ENCODE measurements at places on chromosomes 2 and 18.

GRCh38 chr2:238139196-238140039, 950 bp downstream of the KLHL30 start:
- DNase-seq = no peak

DNA sequence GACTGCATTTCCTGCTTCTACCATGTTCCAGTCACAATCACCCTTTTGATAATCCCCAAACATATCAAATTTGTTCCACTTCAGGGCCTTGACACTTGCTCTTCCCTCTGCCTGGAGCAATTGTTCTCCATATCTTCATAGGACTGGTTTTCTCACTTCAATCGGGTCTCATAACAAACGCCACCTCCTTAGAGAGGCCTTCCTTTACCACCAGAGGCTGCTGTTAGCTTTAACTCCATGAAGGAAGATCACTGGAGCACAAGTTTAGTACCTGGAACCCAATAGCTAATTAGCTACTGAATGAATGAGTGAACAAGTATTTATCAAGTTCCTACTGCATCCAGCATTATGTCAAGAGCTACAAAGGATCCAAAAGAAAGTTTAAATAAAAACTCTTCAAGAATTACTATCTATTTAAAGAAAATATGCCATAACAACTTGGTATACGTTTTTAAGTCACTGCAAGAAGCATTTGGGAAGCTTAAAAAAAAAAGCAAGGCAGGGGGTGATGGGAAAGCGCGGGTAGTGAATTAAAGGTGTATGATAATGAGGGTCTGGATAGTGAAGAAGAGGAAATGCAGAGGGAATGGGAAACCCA, 58.8 kb downstream of the BAZ2B start:
- no peak for DNase-seq

GRCh38 chr2:234099266-234099665, 48.8 kb downstream of the SPP2 start:
- no peak for DNase-seq

- no peak for DNase-seq
Measured at GRCh38 chr2:178777577-178777976, 29.6 kb downstream of the TTN start.

Measured in stimulated activated CD4-positive, alpha-beta T cell treated with anti-CD3 and anti-CD28 coated beads, Interleukin-12 subunit alpha, Interleukin-12 subunit beta, amount 100 ng/mL, for 24 hours (primary cell).